Mesothelial cell of epicardium (in vitro differentiated cells): ENCODE measurements at places on chromosomes 5 and 9.

GRCh38 chr5:133664422-133664821, 52.1 kb upstream of the FSTL4 start:
- no peak for DNase-seq

- peak; percentile 42 for DNase-seq
Measured at GRCh38 chr9:107620801-107621200, 131.2 kb upstream of the KLF4 start.

DNA sequence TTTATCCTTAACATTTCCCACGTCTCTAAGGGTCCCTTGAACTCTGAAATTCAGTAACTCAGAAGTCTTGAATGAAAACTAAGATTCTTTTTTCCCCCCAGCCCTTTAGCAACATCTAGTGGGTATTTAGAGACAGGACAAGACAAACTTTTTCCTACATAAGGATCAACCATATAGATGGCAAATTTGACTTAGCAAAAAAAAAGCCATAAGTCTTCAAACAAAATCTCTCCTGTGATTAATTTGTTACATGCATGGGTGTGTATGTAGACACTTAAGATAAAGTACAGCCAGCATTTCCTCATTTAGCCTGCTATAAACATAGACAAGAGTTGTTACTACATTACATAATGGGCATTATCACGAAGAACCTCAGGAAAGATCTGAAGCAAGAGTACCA, 29.1 kb upstream of the ANKRD31 start:
- no peak for DNase-seq

GRCh38 chr5:150778088-150778516, 455 bp upstream of the SMIM3 start:
- DNase-seq, result no peak

GRCh38 chr5:147629196-147629595, 119.3 kb upstream of the DPYSL3 start:
- no peak for DNase-seq

- no peak for DNase-seq
Measured at GRCh38 chr5:90519081-90519480, 10.3 kb downstream of the LYSMD3 start.

DNA sequence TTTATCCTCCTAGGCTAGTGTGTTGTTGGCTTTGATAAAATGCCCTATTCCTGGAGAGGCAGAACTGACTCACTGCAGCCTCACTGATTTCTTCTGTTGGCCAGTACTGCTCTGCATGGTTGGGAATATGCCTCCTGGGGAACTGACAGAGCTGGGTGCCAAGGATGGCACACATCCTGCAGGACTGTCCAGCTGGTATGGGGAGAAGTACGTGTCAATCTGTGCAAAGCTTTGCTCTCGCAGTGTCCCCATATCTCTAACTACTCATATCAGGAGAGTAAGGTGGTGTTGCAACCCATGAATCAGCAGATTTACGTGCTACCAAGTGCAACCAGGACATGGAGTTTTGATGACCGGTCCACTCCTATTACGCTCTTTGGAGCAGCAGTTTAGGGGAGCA, 74.7 kb downstream of the TEK start:
- no peak for DNase-seq

- DNase-seq, result no peak
Measured at GRCh38 chr9:126661521-126662251, 48.0 kb downstream of the LMX1B start.

GRCh38 chr5:66856041-66856805, 260.0 kb downstream of the MAST4 start:
- no peak for DNase-seq

DNA sequence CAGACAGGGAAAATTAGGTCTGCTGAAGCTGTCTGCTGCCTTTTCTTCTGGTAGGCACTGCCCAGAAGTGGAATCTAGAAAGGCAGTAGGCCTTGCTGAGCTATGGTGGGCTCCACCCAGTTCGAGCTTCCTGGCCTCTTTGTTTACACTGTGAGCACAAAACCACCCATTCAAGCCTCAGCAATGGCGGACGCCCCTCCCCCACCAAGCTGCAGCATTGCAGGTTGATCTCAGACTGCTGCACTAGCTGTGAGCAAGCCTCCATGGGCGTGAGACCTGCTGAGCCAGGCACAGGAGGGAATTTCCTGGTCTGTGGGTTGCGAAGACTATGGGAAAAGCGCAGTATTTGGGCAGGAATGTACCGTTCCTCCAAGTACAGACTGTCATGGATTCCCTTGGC, 18.5 kb downstream of the AGTPBP1 start:
- no peak for DNase-seq

DNA sequence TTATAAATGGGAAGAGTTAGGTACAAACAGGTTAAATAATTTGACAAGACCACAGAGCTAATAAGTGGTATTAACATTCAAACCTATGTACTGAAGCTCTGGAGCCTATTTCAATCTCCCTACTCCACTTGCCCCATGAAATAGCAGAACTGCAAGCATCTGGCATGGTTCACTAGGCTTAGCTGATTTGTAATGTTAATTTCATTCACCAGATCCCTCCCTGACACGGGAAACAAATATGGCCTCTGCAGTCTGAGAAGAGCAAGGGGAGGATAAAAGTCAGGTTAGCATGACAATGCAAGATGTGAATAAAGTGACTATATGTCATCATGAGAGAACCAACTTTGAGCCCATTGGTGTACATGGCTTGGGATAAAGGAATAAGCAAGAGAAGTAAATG, 428.8 kb downstream of the BRINP1 start:
- DNase-seq, result no peak

GRCh38 chr5:98468188-98468869, 305.1 kb upstream of the RGMB start:
- DNase-seq, result no peak

GRCh38 chr5:9165546-9165945, 380.3 kb downstream of the SEMA5A start:
- DNase-seq, result no peak

DNA sequence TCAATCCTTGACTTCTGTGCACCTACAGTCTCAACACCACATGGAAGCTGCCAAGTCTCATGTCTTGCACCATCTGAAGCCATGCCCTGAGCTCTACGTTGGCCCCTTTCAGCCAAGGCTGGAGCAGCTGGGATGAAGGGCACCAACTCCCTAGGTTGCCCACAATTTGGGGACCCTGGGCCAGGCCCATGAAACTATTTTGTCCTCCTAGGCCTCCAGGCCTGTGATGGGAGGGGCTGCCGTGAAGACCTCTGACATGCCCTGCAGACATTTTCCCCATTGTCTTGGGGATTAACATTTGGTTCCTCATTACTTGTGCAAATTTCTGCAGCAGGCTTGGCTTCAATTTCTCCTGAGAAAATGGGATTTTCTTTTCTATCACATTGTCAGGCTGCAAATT, 285.1 kb downstream of the DTWD2 start:
- no peak for DNase-seq

GRCh38 chr5:76736679-76737556, 21.0 kb downstream of the F2R start:
- no peak for DNase-seq

DNA sequence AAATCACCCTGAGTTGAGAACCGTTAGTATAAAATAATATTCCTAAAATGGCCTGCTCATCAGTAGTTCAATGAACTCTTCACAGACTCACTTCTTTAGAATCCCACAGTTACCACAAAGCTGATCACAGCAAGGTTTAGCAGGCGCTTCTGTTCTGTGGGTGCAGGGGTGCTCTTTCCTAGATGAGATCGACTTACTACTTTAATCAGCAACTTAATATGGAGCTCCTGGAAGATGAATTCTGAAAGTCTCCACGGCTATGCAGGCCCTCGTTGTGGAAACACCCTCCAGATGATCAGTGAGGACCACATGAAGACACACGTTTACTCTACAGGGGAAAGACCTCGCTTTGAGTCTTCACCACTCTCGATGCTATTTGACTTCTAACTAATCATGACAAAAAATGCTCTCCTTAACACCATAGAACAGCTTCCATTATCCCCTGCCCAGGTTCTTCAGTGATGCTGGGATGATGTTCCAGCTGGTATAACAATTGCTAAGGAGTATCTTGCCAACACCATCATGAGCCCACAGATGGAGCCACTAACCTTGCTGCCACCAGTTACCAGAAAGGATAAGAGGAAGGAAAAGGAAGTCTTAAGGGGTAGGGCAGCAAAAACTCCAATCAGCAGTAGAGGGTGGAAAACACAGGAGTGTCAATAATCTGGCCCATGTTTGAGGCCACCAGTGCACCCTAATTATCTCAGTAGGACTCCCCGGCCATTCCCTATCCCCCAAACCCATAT, 17.9 kb upstream of the GPX8 start:
- DNase-seq, result no peak

DNA sequence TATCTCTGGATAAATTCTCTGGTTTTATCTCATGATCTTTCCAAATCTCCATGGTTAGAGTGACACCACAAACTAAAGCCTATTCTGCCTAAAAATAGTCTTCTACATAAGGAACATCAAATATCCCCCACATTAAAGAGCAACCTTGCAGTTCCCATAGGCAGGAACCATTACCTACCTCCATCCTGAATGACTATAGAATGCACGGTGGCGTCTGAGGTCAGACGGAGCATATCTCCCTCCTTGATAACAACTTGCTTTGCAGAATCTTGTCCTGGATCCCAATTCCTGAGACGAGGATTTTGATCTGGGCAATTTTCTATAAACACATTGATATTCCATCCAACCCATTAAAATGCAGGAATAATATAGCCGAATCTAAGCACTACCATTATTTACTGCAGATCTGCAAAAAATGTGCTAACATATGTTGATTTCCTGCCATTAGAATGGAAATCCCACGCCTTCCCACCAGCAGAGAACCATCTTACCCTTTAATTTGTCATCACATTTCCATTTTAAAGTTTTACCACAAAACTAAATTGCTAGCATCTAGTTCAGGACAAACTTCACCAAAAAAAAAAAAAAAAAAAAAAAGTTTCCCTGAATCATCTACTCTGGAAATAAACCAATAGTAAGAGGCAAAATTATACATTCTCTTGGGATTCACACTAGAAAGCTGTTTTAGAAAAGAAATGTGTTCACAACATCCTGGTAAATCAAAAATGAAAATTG, 22.1 kb downstream of the CEMIP2 start:
- DNase-seq, result no peak

- no peak for DNase-seq
Measured at GRCh38 chr9:113481176-113481787, 17.8 kb downstream of the RGS3 start.

- DNase-seq, result no peak
Measured at GRCh38 chr9:33202552-33203201, 35.5 kb upstream of the B4GALT1 start.

- DNase-seq, result no peak
Measured at GRCh38 chr5:148255456-148255855, 13.1 kb upstream of the SPINK13 start.

GRCh38 chr9:35736201-35736633, 3.8 kb downstream of the CREB3 start:
- DNase-seq, result no peak

GRCh38 chr9:89640361-89640760, 35.5 kb downstream of the GADD45G start:
- DNase-seq, result no peak

- DNase-seq, result no peak
Measured at GRCh38 chr5:119913425-119913824, 284.1 kb downstream of the FAM170A start.

- DNase-seq, result peak; percentile 54
Measured at GRCh38 chr5:119355685-119356611, at the start of gene TNFAIP8. TNFAIP8 (plus strand) TSS chr5:119356019; CDS start chr5:119356091, 72 bp downstream.

DNA sequence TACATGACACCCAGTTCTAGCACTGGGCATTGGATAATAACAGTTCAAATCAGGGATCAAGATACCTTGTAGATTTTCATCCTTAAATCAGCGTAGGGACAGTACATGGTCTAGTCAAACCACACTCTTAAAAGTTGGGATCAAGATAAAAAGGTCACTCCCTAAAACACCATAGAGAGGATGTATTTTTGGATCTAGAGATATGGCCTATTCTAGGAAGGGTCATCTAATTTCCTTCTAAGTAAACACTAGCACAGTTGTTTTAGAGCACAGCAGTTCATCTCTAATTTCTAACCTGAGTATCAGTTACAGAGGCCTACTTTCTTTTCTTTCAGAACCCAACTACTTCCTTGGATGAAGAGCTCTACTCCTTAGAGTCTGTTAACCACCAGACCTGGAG, 166.4 kb upstream of the GRIN3A start:
- DNase-seq, result no peak

DNA sequence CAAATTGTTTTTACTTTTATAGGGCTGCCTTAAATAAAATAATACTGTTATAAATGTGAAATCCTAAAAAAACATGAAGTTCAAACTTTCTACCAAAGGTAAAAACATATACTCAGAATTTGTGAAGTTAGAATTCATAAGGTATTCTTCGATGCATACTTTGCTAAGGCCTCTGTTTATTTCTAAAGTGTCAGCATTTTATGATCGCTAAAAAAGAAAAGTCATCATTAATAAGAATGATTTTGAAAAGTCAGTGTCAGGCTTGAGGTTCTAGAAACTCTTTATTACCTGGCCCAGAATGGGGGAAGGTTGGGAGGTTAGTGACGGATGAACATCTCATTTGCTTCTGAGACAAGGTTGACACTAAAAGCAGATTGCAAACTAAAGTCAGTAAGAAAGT, 26.2 kb upstream of the NADK2 start:
- DNase-seq, result no peak

DNA sequence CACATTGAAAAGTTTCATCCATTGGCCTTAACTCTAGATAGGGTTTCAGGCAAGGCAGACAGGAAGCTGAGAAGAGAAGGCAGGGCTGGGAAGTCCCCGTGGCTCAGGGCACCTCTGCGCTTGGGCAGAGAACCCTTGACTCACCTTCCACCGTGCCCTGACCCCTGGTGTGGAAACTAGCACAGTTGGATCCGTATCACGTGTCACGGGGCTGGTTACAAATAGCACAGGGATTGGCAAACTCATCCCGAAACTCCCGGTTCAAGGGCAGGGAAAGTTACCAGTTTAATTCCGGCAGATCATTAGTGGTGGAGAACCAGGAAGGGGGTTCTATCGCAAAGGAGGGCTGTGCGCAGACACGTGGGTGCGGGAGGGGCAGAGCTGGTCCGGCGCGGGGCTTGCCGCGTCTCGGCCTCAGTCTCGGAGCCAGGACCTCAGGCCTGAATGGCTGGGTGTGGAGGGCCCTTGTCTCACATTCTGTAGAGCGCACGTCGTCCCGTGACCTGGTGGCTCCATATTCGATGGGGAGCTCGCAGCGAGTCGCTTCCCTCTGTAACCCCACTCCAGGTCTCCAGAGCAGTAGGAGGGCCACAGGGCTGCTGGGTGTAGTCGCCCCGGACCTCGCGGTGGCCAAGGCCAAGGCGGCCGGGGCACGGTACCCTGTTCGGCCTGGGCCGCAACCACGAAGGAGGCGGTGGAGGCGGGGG, 771 bp upstream of the TMEM171 start:
- no peak for DNase-seq

DNA sequence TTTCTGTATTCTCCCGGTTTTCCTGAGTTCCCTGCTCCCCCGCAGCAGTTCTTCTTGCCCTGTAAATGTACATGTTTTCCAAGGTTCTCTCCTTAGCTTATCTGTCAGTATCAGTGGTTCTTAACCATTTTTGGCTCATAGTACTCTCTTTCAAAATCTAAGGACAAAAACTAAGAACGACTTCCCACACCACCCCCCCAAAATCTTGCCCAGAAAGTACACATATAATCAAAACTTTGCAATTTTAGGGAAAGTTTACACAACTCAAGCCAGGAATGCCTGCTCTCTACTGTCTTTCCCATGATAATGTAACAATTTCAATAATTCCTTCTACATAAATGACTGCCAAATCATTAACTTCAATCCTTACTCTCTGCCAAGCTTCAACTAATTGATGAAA, 4.5 kb downstream of the DCAF12 start:
- no peak for DNase-seq
